D721Med (cell line): ENCODE measurements at places on chromosomes 6 and 20.

- no peak for DNase-seq
These were observed 98.9 kb downstream of the ZNF217 start for GRCh38 chr20:53494753-53495152.

GRCh38 chr6:50792771-50793170, 25.9 kb upstream of the TFAP2B start:
- DNase-seq, result no peak

- DNase-seq, result no peak
These were observed 107.1 kb upstream of the BACH2 start for GRCh38 chr6:90403489-90404381.

DNA sequence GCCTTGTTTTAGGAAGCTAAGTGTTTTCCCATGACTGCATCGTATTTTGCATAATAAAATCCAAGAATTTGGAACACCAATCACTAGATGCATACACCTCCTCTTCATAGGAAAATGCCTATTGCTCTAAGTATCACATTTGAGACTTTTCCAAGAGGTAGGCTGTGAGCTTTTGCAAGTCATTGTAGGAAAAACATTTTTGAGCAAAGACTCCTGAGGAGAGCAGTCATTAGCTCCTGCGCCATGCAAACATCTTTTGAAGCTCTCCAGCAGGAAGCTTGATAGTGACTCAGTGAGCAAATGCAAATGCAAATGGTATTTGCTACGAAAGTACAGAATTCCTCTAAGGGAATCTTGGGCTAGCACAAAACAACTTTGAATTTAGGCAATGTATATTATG, 750.4 kb downstream of the QKI start:
- no peak for DNase-seq

GRCh38 chr6:52871621-52872020, 31.0 kb upstream of the GSTA5 start:
- no peak for DNase-seq

DNA sequence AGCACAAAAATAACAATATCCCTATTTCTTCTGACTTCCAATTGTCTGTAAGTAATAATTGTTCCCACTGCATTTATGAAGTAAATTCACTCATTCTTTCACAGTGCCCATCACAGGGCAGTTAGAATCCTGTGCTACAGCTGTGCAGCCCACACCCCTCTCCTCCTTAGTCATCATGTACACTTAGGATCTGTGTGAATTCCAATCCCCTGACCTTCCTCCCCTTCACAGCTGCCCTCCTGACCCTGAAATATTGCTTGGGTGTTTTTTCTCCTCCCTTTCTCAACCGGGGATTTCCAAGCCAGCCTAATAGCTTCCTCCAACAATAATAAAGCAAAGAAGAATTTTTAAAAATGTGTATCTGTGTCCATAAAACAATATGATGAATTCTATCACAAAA, 91.5 kb upstream of the BEND6 start:
- DNase-seq, result no peak

DNA sequence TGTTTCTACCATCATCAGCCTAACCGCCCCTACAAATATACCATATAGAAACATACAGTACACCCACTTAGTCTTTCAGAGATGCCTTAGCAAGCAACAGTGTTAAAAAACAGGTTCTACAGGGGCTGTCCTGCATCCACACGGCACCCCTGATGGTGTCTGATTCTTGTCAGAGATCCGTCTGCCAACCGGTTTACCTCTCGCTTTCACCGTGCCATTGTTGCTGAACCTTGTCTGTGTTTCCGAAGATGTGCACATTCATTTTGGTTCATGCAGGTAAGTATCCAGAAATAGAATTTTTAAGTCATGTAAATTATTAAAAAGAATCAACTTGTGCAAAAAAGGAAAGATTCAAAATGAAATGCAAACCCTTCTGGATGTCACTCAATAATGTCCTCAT, 52.9 kb downstream of the EPHA7 start:
- no peak for DNase-seq

GRCh38 chr20:48624315-48625020, 203.3 kb downstream of the PREX1 start:
- no peak for DNase-seq
